ENCODE measurements at places on chromosomes 2 and 18. TPM values are rescaled to one million over a fixed set of nuclear protein-coding genes. Genes with fewer than 3 reads are reported as not detected.

GRCh38 chr18:48797841-48798255, 152.9 kb downstream of the SMAD7 start:
- DNase-seq = no peak

GRCh38 chr2:60532421-60532820, 21.0 kb downstream of the BCL11A start:
- DNase-seq = no peak

DNA sequence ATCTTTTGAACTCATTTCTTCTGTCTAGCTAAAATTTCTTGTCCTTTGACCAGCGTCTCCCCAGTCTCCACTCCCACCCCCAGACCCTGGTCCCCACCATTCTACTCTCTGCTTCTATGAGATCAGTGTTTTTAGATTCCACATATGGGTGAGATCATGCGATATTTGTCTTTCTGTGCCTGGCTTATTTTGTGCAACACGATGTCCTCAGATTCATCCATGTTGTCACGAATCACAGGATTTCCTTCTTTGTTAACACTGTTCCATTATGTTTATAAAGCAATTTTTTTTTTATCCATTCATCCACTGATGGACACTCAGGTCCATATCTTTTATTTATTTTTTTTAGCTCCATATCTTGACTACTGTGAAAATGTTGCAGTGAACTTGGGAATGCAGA, 16.0 kb upstream of the ACYP2 start:
- no peak for DNase-seq

GRCh38 chr2:199405241-199405640, 52.5 kb downstream of the SATB2 start:
- DNase-seq = no peak

GRCh38 chr18:3213300-3214059, 6.3 kb downstream of the MYOM1 start:
- no peak for DNase-seq

DNA sequence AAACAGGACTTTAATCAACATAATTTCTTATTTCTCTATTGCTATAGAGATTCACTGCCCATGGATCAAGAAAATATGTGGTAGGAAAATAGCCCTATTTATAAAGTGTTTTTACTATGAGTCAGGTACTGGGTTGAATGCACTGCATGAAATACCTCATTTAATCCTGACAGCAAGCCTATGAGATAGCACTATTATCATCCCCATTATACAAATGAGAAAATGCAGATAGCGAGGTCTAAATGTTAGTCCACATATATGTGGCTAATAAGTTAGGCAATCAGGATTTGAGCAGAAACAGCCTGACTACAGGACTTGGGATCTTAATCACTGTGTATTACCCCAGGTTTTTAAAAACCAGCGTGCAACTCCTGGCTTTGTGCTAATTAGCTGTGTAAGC, 8.5 kb upstream of the LYPD1 start:
- no peak for DNase-seq

DNA sequence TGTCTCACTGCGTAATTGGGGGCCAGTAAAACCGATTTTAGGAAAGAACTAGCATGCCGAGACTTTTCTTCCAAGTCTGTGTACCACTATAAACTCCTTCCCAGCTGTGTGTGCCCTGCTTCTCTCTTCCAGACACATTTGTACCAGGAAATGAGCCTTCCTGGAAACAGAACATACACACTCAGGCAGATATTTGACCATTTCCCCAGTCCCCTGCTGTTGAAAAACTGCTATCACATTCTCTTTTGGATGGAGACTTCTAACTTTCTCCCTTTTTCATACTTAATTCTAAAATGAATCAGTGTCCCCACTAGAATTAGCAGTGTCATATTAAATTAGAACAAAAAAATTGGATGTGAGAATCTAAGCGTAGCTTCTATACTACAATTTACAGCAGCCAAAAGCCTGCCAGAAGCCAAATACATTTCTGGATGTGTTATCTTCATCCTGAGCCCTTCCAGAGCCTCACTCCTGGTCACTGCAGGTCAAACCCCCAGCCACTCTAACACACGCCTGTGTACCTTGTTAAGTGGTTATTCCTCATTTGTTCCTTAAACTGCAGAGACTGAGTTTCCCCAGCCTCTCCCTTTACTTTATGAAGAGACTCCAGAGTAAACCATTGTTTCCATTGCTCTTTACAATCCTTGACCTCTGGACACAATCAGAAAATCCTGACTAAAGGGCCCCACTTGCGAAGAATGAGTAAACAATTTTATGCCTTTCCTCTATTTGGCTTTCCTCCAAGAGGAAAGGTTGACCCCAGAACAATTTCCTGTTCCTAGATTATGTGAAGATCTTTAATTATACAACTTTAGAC, 20.4 kb downstream of the DSG4 start:
- no peak for DNase-seq

GRCh38 chr2:6545336-6545735, 320.4 kb downstream of the CMPK2 start:
- no peak for DNase-seq

DNA sequence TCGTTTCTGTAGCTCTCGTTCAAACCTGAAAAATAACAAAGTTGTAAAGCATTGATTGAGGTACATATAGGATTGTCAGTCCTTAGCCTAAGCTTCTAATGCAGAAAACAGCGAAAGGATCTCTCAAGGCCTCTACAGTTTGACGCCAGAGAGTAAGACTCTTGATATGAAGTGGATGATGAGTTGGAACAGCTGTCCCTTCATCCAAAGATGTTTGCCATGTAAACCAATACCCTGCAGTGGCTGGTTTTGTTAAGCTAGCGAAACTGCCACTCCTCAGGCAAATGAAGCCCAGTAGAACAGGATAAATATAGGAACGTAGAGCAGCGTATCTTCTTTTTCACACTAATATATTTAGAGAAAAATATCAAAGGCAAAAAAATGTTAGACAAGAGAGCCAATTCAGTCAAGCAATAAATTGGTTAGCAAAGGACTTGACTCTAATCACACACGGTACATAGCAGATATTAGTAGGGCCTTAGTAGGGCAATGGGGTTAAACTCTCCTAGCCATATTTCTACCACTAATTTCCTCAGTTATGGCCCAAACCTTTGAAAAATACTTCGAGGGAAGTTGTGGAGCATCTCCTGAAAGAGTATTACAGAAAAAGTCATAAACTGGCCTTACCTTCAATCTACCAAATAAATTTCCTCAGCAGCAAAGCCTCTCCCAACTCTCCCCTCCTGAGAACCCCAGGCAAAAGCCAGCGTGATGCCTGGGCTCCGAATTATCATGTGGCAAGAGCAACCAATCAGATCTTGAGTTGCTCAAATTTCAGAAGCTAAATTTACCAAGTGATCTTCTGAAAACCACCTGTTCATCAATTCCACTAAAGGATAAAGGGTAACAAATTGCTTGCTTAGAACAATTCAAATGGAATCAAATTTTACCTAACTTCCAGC, at the start of gene NEB:
NEB (minus strand) TSS at position 706 of the 902 bp plus-strand sequence. CDS start 1,320 bp downstream, outside the sequence.
- no peak for DNase-seq

DNA sequence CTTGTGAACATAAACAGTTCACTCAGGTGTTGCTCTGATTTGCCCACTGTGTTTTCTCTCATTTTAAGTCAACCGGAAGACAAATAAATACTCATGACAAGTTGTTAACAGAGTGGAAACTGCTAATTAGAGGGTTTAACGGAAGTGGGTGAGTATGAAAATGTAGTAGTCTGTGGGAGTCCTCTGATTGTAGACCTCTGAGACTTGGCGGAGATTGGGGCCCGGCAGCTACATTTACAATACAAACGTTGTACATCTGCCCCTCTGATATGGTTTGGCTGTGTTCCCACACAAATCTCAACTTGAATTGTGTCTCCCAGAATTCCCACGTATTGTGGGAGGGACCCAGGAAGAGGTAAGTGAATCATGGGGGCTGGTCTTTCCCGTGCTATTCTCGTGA, 107.3 kb upstream of the FAM98A start:
- DNase-seq = no peak

DNA sequence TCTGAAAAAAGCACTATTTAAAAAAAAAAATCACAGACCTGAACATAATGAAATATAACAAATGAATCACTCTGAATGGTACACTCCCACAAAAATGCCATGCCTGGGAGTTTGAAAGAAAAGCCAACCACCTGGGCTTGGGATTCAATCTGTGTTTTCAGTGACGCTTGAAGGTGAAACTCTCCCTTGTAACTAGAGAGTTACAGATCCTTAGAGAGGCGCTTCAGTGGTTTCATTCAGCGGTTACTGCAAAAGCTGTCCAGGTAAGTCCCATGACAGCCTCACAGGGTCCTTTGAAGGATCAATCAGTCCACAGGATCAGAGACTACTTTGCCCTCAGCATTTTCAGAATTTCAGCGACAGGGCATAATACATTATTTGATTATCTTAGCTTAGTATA, 627.3 kb downstream of the IRS1 start:
- no peak for DNase-seq

GRCh38 chr2:178330175-178331017, 120.6 kb downstream of the PRKRA start:
- no peak for DNase-seq

GRCh38 chr2:111710085-111710484, 173.9 kb downstream of the ANAPC1 start:
- DNase-seq = no peak

- no peak for DNase-seq
Measured at GRCh38 chr2:233143700-233144331, 83.7 kb downstream of the INPP5D start.

GRCh38 chr2:230732914-230733401, 20.3 kb downstream of the CAB39 start:
- DNase-seq = no peak

GRCh38 chr2:12732651-12733050, 15.9 kb downstream of the TRIB2 start:
- no peak for DNase-seq

- DNase-seq = no peak
Measured at GRCh38 chr2:109513749-109514588, 99.8 kb downstream of the SEPTIN10 start.

DNA sequence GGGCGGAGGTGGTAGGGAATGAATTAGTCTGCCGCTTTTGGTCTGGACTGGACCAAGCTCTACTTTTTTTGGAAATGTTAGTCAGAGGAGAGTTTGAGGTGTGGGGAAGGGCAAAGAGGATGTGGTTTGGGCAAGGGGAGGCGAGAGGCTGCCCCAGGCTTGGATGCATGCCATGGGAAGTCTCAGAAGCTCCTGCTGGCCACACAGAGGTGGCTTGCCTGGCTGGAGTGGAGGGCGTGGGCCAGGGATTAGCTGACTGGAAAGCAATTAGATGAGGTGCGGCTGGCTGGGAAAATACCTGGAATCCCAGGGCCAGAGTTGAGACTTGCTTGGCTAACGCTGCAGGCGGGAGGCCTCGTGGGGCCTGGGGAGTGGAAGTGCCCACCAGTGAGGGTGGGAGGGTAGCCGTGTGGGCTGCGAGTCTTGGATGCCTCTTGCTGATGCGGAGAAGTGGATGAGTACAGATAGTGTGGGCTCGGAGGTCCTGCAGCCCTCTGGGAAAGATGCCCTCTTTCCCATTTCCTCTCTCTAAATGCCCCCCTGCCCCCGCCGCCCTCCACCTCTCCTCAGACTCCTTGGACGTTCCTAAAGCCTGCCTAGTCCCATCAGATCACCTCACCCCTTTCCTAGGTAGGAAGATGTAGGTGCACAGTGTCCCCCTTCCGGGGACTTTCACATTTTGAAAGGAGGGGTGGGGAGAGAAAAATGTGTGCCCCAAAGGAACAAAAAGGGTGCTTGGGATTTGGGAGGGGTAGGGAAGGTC, 117.6 kb downstream of the SMAD7 start:
- no peak for DNase-seq

- DNase-seq = no peak
Measured at GRCh38 chr2:28137221-28137620, 246.7 kb downstream of the BABAM2 start.

DNA sequence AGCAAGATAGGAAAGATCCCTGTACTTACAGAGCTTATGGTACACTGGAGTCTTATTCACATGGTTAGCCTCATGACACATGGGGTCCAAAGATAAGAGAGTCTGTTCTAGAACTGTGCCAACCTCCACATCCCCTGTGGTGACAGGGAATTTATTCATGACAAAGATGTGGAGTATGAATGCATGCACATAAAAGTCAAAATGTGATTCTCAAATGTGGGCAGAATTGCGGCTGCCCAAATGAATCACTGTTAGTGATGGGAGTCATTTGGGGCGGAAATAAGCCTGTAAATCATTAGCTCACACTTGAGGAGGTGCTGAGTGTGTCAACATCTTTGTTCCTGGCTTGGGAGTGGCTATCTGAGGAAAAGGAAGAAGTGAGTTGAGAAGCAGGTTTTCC, 560.6 kb downstream of the SLC4A3 start:
- DNase-seq = no peak

GRCh38 chr2:55729136-55729685, 35.6 kb upstream of the PNPT1 start:
- DNase-seq = no peak

GRCh38 chr2:127891811-127892210, 6.1 kb upstream of the AMMECR1L start:
- no peak for DNase-seq

DNA sequence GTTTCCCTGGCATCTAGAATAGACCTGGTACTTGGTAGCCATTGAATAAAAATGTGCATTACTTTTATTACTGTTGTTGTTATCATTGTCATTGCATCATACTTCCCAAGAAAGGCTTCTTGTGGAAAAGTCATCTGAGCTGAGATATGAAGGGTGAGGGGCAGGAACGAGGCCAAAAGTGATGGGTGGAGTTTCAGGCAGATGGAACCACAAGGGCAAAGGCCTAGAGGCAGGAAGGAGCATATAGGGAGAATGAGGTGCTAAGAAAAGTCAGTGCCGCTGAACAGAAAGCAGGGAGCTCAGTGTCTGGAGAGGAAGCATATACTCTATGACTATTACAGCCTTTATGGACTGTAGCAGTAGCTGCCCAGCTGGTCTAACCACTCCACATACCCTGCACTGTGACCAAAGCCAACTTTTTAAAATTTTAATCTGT, 219.3 kb downstream of the SPP2 start:
- no peak for DNase-seq

ZDBF2 gene
- total RNA-seq = 38.1 TPM

FBLN7 gene
- 0.36 TPM for total RNA-seq

SCG2 gene
- total RNA-seq = 0.23 TPM

CD226 gene
- total RNA-seq = 0.80 TPM

HRH4 gene
- not detected for total RNA-seq

AMMECR1L gene
- total RNA-seq = 26.3 TPM

SP110 gene
- total RNA-seq = 5.3 TPM

FEV gene
- total RNA-seq = 0.56 TPM

COX5B gene
- 191 TPM for total RNA-seq

MOCOS gene
- 0.56 TPM for total RNA-seq

SCYGR4 gene
- total RNA-seq = not detected

COL4A3 gene
- not detected for total RNA-seq

ABHD1 gene
- total RNA-seq = 0.31 TPM

GPR155 gene
- total RNA-seq = 1.7 TPM
